Right cardiac atrium (tissue), 5 donors: ENCODE measurements at places on chromosomes 2 and 18.

- peak; percentile 88 for DNase-seq
Measured at GRCh38 chr18:13375302-13376255, 157.0 kb downstream of the LDLRAD4 start.

DNA sequence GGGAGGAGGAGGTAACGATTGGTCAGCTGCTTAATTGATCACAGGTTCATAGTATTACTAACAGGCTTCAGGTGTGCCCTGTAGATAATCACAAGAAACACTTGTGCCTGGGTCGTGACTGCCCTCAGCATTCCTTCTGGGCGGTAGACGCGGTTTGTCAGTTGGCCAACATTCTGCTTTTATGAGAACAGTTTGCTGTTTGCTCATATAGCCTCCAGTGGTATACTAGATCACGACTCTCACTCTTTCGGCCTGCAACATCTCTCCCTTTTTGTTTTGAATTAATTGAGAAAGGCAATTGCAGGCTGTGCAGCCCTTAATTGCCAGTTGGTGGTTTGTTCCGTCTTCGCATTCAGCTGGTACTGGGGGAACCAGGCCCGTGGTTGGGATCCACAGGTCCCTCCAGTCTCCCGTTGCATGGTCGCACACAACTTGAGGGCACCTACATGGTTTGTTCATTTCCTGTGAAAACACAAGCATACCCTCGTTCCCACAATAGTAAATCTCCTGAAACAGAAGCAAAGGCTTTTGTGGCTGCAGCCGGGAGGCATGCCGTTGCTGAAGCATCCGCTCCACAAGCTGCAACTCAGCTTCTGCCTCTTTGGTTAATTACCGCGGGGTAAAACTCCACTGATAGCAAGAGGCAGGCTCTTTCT lies 30.3 kb upstream of the GPR17 start:
- DNase-seq: no peak

- DNase-seq: no peak
Measured at GRCh38 chr2:56871644-56872043, 687.9 kb downstream of the CCDC85A start.

- no peak for DNase-seq
Measured at GRCh38 chr18:43692099-43692690, 414.9 kb upstream of the SYT4 start.

DNA sequence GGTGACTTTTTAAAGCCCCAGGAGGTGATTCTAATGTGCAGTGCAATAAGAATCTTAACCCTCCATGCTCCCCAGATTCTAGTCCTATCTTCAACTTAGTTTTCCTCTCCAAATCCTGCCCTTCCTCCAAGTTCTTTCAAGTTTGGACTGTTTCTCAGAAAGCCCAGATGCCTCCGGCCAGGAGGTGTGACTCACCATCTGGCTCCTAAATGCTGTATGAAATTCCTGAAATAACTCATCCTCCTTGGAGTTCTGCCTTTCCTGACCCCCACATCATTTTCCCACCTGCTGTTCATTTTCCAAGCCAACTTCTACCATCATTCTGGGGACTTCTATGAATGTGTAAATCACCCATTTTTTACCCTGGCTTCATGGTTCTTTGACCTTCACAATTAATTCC lies 118.2 kb upstream of the NOL4 start:
- DNase-seq: no peak
